Cortex of kidney (tissue), 1 donor: ENCODE measurements at places on chromosomes 11 and 22.

DNA sequence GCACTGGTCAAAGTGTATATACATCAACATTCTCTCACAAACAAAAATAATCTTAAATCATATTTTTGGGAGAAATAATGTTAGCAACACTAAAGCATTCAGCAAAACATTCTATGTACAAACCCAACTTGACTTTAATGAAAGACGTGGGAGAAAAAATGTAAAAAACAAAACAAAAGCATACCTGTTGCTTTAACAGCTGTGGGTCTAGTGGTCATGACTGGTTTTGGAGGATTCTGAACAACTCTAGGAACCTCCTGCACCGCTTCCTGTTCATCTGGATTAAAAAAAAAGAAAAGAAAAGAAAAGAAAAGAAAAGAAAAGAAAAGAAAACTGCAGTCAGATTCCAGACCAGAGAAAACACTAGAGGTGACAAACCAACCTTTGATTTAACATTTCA lies 2.1 kb downstream of the FNBP4 start:
- DNase-seq, result no peak

DNA sequence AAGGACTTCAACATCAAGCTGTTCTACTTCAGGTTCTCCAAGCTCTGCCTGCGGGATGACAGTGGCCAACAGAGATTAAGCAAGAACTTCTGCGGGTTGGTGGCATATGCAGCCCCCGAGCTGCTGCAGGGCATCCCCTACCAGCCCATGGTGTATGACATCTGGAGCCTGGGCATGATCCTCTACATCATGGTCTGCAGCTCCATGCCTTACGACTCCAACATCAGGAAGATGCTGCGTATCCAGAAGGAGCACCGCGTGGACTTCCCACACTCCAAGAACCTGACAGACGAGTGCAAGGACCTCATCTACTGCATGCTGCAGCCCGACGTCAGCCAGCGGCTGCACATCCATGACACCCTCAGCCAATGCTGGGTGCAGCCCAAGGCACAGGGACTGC lies 2.8 kb upstream of the DGCR2 start:
- no peak for DNase-seq

DNA sequence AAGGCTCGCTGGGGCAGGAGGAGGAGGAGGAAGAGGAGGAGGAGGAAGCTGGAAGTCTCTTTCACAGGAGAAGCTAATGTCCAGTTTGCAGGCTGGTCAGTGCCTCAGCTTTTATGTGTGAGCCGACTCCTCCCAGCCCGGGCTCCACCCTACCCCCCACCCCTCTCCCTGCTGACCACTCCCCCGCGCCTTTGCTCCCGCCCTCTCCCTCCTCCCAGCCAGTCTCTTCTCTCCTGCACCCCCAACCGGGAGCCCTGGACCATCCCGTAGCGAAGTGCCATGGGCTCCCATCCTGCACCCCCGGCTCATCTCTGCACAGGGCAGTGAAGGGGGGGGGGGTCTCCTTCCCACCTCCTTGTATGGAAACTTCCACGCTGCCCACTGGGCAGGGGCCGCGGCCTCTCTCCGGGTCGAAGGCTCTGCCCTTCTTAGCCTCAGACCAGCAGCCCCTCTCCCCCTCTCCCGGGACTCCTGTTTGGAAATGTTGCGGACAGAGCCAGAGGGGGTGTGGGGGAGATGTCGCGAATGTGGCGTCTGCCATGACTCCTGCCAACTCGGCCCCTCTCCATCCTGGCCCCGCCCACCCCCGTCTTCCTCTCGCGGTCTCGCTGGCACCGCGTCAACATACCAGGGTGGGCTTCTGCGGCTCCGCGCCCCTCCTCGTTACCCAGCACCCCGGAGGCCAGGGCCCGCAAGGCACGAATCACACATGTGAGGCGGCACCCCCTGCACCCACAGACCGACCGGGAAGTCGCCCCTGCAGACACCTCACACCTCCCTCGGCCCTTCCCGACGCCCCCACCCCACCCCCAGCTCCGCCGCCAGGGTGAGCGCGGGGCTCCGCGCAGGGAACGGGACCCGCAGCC lies 1.8 kb downstream of the IGF2 start:
- DNase-seq, result no peak

- DNase-seq, result no peak
Observed at GRCh38 chr11:117941976-117942654, 12.9 kb upstream of the TMPRSS13 start.

- no peak for DNase-seq
Observed at GRCh38 chr11:65695459-65696241, 16.4 kb upstream of the KAT5 start.
